AG10803 (cell line): ENCODE measurements at places on chromosomes 11 and 22.

- peak; percentile 72 for DNase-seq
Observed at GRCh38 chr11:34970480-34970879, 54.1 kb downstream of the PDHX start.

DNA sequence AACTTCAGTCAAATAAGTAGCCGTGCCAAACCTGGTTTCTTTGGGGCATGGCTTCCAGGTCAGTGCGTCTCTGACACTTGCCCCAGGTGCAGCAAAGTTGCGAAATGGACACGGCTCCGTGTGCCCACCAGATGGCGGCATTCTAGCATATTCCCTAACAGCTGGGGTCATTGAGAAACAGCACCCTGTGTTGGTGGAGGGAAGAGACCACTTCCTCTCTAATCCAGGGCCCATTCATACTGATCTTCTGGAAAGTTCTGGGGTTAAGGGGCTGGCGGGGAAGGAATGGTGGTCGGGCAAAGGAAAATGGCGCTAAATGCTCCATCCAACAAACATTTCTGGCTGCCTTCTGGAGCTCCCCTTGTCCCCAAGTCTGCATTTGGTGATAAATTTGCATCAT, 141.2 kb upstream of the TIMP3 start:
- peak; percentile 67 for DNase-seq

- DNase-seq, result peak; percentile 94
Observed at GRCh38 chr11:111561791-111562325, 21.3 kb downstream of the LAYN start.

- DNase-seq, result peak; percentile 75
Observed at GRCh38 chr22:46010207-46010867, 33.4 kb upstream of the WNT7B start.

DNA sequence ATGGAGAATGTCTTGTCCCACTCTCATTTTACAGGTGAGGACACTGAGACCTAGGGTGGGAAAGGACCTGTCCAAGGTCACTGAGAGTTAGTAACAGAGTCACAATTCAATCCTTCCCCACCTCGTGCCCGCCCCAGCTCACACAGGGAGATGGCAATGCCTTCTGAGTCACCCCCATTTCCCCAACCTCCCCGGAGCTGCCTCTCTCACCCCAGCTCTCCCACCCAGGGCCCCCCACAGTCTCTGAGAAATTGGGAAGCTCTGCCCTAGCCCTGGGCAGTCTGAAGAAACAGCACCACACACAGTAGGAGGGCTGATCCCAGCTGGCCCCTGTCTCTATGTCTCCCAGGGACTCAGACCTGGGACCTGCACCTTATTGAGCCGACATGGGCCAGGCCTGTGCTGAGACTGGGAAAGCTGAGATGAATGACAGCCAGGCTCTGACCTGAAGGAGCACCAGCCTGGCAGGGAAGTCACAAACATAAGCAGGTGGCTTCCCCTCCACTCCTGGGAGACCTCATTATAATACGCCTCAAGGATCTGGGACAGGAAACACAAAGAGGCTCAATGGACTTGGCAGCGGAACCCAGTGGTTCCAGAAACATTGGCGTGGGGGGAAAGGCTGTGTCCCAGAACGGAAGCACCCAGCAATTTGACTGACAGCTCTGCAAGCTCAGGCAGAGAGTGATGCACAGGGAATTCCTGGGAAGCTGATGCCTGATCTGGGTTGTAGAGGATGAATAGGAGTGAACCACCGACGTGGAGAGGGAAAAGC, 51.0 kb downstream of the CD6 start:
- DNase-seq, result no peak

- no peak for DNase-seq
Observed at GRCh38 chr11:285021-285893, 3.7 kb upstream of the PGGHG start.

GRCh38 chr11:129457321-129457720, 81.7 kb downstream of the BARX2 start:
- no peak for DNase-seq

GRCh38 chr11:62413060-62413696, 5.7 kb upstream of the SCGB1A1 start:
- no peak for DNase-seq

- DNase-seq, result peak; percentile 73
Observed at GRCh38 chr22:47154621-47155081, 392.2 kb downstream of the TBC1D22A start.

DNA sequence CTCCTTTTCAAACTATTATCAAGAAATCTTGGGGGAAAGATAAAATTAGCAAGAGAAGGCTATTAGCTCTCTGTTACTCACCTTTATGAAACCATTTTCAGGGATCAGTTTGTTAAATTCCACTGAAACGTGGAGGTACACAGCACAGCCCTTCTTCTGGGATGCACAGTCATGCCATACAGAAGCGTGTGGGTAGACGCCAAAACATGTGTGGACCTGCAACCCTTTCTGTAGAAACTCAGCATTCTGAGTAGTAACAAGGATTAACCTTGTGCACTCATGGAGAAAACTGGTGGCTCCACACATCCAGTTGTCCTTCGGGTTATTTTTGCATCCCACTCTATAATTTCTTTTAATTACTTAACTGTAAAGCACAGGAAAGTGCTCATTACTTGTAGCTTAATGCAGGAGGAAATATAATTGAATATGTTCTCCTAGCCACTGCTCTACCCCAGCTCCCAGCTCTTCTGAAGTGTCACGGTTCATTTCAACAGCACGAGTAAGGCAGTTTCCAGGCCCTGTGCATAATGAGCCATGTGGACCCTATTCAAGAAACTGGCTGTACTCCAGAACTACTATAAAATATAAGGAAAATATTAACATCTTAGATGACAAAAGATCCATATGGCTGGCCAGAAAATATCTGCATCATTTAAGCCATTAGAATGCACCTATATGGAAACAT, 26.1 kb downstream of the BDNF start:
- DNase-seq, result no peak

- peak; percentile 74 for DNase-seq
Observed at GRCh38 chr11:32312865-32313403, 122.4 kb downstream of the WT1 start.

- peak; percentile 34 for DNase-seq
Observed at GRCh38 chr11:111977146-111978027, 40.2 kb downstream of the DIXDC1 start.

GRCh38 chr22:41681616-41682015, 7.1 kb downstream of the SNU13 start:
- DNase-seq, result no peak

- no peak for DNase-seq
Observed at GRCh38 chr11:68092411-68092810, 28.8 kb downstream of the CHKA start.
